ENCODE measurements at places on chromosomes 16 and 17.

- H3K27ac ChIP-seq = peak overlapping the region; percentile 79
- no peak for DNase-seq
- H3K36me3 ChIP-seq = no peaks in the 10 kb centered on the region
- H3K4me1 ChIP-seq = no peaks in the 10 kb centered on the region
- H3K27me3 ChIP-seq = no peaks in the 10 kb centered on the region
Observed at GRCh38 chr16:69724981-69725479, 1.3 kb downstream of the NQO1 start.

GRCh38 chr16:25045696-25046381, 30.7 kb upstream of the ARHGAP17 start:
- no peaks in the 10 kb centered on the region for H3K36me3 ChIP-seq
- no peaks in the 10 kb centered on the region for H3K4me1 ChIP-seq
- H3K27ac ChIP-seq = no peak overlapping the region
- H3K27me3 ChIP-seq = no peaks in the 10 kb centered on the region

- H3K27me3 ChIP-seq = no peaks in the 10 kb centered on the region
- no peaks in the 10 kb centered on the region for H3K4me1 ChIP-seq
- H3K36me3 ChIP-seq = no peaks in the 10 kb centered on the region
- no peak overlapping the region for H3K27ac ChIP-seq
Observed at GRCh38 chr17:6489016-6489550, 44.8 kb downstream of the PIMREG start.

DNA sequence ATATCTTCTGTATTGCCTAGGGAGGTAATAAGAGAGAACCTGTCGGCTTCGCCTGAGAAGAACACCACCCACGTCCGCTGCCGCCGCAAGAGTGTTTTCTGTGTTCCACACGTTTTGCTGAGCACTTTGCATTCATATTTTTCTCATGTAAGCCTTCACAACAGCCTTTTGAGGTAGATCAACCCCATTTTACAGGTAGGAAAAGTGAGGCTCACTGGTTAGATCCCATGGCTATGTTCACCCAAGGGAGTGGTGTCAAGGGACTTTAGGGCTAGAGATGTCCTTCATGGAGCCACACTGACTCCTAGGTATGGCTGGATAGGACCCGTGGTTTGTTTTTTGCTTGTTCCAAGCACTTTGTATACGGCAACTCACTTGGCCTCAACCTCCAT, 87.0 kb upstream of the LGALS9 start:
- no peak overlapping the region for H3K4me3 ChIP-seq
- no peaks in the 10 kb centered on the region for H3K27me3 ChIP-seq
- H3K4me1 ChIP-seq = peaks cover 23% of the 10 kb centered on the region
- peak overlapping the region; percentile 42 for H3K27ac ChIP-seq

GRCh38 chr17:17540278-17540906, 44.2 kb upstream of the RASD1 start:
- H3K27me3 ChIP-seq = no peaks in the 10 kb centered on the region
- no peak overlapping the region for H3K27ac ChIP-seq
- no peaks in the 10 kb centered on the region for H3K4me1 ChIP-seq
- DNase-seq = no peak
- H3K4me3 ChIP-seq = no peak overlapping the region

DNA sequence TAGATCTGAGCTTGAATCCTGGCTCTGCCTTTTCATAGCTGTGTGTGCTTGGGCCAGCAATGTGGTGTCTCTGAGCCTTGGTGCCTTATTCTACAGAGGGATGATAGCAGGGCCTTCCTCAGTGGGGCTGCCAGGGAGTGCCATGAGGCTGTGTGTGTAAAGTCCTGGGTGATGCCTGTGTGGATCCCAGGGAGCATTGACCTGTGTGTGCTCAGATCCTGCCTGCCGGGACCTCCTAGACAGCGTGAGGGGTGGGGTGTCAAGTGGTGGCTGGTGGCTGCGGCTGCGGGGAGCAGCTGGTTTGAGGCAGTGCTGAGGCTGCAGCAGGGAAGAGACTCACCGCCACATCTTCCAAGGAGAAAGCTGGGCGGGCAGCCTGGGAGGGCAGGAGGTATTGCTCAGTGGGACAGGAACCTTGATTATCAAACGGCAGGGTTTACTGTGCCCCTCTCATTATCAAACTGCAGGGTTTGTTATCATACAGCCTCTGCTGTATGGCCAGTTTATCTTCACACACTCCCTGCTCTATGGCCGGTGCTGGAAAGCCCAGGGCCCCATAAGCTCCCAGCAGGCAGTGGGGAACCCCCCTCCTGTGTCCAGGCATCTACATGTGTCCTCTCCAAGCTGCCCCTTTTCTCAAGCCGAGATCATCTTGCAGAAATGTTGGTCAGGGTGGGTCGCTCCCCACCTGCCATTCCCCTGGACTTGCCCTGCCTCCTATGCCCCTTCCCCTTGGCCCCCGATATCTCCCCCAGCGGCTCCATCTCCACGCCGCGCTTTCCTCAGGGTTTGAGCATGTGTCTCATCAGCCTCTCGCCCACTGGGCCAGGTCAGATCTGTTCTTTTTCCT, 3.1 kb upstream of the ADCY7 start:
- H3K4me1 ChIP-seq = no peaks in the 10 kb centered on the region
- no peaks in the 10 kb centered on the region for H3K27me3 ChIP-seq
- DNase-seq = no peak
- H3K36me3 ChIP-seq = no peaks in the 10 kb centered on the region
- H3K27ac ChIP-seq = no peak overlapping the region
- no peak overlapping the region for H3K4me3 ChIP-seq

DNA sequence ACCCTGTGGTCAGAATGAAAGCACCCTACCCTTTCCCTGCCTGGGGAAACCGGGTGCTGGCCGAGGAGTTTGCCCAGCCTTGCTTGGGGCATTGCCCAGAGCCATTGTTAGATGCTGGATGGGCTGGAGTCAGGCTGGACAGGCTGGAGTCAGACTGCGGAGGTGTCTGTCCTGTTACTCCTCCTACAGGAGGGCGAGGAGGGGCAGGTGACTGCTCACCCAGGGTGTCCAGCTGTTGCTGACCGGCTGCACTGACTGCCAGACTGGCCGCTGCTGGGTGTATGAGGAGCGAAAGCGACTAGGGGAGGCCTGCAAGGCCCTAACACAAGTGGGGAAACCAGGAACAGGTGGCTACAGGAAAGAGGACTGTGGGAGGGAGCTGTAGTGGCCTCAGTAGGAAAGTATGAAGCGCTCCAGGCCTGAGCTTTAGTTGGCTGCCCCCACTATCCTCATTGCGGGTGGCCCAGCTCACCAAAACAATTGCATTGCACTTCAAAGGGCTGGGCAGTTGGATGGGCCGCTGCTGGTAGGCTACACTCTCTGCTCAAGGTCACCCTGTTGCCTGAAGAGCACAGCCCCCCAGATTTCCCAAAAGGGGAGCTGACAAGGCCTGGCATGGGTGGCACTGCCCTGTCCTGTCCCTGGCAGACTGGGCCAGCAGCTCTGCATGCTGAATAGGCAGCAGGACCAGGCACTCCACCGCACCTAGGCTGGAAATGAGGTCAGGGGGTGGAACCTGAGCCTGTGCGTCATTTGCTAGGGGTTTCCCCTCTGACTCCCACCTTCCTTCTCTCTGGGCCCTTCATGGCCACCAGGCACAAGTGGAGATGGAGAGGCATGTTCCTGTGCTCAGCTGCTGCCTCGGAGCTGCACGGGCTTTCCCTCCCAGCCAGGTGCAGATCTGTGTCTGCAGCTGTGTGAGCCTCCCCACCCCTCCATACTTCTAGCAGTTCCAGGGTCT, 18.4 kb downstream of the LDHD start:
- no peak for DNase-seq
- H3K27ac ChIP-seq = peak overlapping the region; percentile 59

GRCh38 chr17:55344514-55344997, 77.1 kb downstream of the MMD start:
- no peaks in the 10 kb centered on the region for H3K27me3 ChIP-seq
- no peak overlapping the region for H3K27ac ChIP-seq
- no peak for DNase-seq
- H3K4me3 ChIP-seq = no peak overlapping the region

DNA sequence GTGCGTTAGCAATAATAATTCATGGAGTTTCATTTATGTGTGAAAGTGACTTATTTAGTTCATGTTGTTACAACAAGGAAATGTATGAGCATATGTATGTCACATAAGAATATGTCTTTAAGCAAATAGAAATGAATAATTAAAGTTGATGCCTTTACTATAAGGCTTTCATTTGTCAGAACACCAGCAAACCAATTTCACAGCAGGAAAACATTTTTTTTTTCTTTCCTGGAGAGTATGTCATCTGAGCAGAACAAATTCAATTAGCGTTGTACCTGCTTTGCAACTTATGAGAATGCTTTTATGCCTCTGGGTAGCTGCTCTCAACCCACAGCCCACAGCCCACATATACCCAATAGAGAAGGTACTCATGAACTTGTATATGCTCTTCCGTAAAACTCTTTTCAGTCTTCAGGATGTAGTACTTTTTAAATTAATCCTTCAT, 26.3 kb upstream of the APOH start:
- no peak overlapping the region for H3K27ac ChIP-seq
- no peak for DNase-seq
- H3K4me3 ChIP-seq = no peak overlapping the region
- no peaks in the 10 kb centered on the region for H3K4me1 ChIP-seq

DNA sequence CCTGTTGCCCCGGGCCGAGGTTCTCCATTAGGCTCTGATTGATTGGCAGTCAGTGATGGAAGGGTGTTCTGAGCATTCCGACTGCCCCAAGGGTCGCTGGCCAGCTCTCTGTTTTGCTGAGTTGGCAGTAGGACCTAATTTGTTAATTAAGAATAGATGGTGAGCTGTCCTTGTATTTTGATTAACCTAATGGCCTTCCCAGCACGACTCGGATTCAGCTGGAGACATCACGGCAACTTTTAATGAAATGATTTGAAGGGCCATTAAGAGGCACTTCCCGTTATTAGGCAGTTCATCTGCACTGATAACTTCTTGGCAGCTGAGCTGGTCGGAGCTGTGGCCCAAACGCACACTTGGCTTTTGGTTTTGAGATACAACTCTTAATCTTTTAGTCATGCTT, 74.2 kb downstream of the HAPSTR1 start:
- no peaks in the 10 kb centered on the region for H3K4me1 ChIP-seq
- H3K27me3 ChIP-seq = no peaks in the 10 kb centered on the region
- DNase-seq = no peak

GRCh38 chr17:21287703-21288449, 3.4 kb downstream of the MAP2K3 start:
- DNase-seq = peak; percentile 96
- H3K27me3 ChIP-seq = no peaks in the 10 kb centered on the region
- H3K36me3 ChIP-seq = peaks cover 15% of the 10 kb centered on the region
- peak overlapping the region; percentile 98 for H3K27ac ChIP-seq
- peaks cover 29% of the 10 kb centered on the region for H3K4me1 ChIP-seq

DNA sequence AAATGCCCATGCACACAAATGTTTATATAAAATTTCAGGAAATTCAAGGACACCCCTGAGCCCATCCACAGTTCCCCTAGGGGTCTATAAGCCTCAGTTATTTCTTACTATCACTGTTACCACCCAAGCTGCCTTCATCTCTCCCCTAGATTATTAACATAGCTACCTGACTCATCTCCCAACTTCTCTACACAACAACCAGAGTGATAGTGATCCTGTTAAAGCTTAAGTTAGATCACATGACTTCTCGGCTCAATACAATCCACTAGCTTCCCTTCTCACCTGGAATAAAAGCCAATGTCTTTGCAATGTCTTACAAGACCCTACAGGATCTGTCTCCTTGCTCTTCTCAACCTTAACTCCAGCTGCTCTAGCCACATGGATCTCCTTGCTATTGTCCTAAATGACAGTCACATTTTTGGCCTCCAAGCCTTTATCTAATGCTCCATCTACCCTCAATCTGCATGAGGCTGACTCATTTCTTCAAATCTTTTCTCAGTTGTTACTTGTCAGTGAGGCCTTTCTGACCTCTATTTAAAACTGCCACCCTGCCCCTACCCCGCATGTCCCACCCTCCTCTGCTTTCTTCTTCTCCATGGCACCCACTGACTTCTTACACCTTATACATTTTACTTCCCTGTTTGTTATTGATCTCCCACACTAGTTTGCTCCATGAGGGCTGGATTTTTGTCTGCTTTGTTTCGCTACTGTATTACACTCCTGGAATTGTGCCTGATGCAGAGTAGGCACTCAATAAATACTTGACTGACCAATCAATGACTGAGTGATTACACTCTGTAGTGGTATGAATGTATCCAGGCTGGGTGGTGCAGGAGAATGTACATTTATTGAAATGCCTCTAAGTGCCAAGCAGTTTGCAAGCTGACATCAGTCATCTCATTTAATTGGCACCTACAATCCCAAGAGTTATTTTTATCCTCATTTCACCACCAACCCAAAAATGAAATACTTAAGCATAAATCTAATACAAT, 5.2 kb upstream of the LIG3 start:
- no peaks in the 10 kb centered on the region for H3K27me3 ChIP-seq
- no peak overlapping the region for H3K27ac ChIP-seq
- no peak overlapping the region for H3K4me3 ChIP-seq
- no peaks in the 10 kb centered on the region for H3K36me3 ChIP-seq
- H3K4me1 ChIP-seq = peaks cover 5% of the 10 kb centered on the region
- DNase-seq = no peak

DNA sequence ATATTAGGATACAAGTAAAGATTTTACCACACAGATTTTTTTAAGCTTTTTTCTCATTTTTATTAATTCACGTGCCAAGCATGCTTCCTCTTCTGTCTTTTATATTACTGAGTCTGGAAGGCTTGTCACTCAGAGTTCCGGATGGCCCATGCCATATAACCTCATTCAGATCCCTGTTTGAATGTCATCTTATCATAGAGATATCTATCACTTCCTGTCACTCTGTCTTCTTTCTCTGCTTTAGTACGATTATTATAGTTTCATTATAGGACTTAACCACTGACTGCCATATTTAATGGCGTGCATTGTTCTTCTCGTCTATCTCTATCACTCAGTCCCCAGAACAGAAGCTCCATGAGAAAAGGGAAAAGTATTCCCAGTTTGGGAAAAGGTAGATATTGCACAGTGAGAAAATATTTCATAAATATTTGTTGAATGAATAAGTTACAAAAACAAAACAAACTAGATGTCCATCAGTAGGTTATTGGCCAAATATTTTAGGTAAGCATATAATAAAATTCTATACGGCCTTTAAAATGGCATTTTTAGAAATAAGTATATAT, 296.9 kb upstream of the GOT2 start:
- H3K36me3 ChIP-seq = no peaks in the 10 kb centered on the region
- no peaks in the 10 kb centered on the region for H3K27me3 ChIP-seq
- no peak overlapping the region for H3K4me3 ChIP-seq
- H3K27ac ChIP-seq = no peak overlapping the region
- no peaks in the 10 kb centered on the region for H3K4me1 ChIP-seq

DNA sequence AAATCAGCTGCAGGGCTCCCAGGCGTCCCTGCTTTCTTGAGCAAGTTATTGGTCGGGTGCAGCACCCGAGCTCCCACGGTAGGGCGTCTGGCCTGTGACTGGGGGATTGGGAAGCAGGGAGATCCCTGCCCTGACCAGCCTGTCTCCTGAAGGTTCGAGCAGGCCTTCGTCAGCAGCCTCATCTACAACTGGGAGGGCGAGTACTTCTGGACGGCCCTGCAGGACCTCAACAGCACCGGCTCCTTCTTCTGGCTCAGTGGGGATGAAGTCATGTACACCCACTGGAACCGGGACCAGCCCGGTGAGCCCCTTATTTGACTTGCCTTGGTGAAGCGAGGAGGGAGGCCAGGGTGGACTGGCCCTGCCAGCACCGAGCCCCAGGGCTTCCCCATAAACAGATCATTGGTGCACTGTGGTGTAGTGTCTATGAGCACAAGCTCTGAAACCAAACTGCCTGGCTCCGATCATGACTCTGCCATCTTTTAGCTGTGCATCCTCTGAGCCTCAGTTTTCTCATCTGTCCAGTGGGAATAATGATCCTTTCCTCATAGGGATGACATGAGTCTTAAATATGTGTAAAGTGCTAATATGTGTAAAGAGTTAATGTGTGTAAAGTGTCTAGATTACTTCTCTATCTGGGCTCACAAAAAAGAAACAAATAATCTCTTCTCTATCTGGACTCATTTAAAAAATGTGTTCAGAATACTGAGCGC, 48.9 kb downstream of the MRC2 start:
- H3K27me3 ChIP-seq = no peaks in the 10 kb centered on the region
- no peaks in the 10 kb centered on the region for H3K36me3 ChIP-seq
- H3K4me3 ChIP-seq = no peak overlapping the region
- no peaks in the 10 kb centered on the region for H3K4me1 ChIP-seq

All from Peyer's patch (tissue), 4 donors.